ENCODE measurements at places on chromosomes 3 and 15.

DNA sequence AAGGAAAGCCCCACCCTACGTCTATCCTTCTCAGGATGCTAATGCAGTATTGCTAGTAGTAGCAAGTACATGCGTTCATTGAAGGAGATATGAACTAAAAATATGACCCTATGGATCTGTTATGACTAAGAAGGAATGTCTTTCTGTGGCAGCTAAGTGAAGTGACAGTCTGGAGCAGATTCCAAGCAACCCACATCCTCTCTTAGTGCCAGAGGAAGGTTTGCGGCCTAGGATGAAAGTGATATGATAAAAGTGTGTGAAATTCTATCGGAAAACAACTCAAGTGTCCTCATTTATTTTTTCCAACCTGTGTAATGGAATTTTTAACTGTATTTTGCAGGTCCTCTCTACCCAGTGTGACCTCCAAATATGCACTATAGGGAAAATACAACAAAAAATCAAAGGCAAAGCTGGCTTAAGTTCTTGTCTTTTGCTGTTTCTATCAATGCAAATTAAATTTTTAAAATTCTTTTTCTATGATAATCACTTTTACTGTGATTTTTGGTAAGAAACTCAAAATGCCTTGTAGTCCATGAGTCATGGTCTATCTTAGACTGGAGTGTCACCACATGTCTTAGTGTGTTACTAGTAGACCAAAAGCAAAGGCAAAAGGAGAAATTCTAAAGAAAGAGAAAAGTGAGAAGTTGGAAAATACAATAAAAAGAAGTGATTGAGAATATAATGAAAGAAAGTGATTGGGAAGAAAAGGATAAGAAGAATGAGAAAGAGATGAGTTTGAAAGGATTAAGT is 161.2 kb upstream of the TMCO5A start:
- DNase-seq: no peak

DNA sequence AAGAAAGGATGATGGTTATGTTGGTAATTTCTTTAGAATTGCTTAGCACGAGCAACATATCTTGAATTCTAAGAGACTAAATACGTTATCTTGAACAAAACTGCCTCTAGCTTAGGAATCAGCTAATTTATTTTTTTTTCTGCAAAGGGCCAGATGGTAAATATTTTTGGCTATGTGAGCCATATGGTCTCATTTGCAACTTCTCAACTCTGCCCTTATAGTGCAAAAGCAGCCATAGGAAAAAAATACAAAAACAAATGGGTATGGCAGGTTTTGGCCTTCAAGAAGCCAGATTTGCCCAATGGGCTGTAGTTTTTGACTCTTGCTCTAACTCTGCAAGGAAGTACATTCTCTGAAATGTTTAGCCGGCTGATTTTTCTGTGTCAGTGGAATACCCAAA is 11.9 kb downstream of the OXSM start:
- DNase-seq: no peak

DNA sequence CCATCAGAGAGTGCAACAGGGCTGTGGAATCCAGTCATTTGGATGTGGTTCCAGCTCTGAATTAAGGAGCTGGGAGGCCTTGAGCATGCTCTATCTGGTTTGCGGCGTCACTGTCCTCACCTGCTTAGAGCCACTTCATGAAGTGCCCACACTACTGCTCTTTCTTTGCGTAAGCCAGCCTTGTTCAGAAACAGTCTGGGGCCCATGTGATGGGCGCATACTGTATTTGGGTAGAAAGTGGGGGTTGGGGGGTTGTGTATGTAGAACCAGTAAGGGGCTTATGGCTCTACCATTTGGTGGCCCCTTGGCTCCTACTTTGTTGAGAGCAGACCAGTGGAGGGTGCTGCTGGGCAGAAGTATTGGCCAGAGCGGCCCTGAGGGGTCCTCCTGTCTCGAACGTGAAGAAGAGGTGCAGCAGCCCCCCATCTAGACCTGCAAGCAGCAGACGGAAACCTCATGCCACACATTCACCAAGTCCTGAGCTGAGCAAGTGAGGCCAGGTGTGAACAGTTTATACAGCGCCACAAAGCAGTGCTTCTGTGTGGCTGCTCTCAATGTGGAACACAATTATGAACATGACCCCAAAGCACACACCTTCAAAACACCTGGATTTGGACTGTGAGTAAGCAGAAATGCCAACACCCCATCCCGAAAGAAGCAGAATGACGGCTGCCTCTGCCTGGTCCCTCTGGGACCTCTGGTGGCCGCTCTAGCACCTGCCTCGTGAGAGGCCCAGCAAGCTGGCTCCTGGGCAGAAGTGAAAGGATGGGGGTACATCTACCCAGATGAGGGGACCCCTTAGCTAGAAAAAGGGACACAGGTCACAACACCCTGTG is 26.6 kb downstream of the SRPRB start:
- peak; percentile 27 for DNase-seq

- no peak for DNase-seq
These were observed 23.0 kb downstream of the ACSBG1 start for GRCh38 chr15:78211189-78211921.

GRCh38 chr3:5498981-5499380 is 311.5 kb downstream of the EDEM1 start:
- DNase-seq: no peak

DNA sequence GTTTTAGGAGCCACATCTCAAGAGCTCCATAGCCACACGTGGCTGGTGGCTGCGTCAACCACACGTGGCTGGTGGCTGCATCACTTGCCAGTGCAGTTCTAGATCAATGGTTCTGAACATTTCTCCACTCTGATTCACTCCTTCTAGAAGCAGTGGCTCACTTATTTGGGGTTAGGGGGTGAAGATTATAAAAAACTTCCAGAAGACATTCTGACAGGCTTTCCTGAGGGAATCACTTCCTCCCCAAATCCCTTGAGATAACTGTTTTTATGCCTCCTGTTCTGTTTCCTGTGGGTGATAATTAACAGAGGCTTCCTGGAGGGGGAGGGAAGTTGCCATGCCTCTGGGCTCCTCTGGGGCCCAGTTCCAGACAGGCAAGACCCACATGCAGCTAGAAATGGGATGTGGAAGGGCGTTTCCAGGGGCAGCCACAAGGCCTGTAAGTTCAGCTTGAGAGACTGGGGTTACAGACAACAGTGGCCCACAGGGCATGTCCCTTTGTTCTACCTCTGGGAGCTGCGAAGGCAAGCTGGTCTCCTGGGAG is 23.6 kb downstream of the HEG1 start:
- no peak for DNase-seq

DNA sequence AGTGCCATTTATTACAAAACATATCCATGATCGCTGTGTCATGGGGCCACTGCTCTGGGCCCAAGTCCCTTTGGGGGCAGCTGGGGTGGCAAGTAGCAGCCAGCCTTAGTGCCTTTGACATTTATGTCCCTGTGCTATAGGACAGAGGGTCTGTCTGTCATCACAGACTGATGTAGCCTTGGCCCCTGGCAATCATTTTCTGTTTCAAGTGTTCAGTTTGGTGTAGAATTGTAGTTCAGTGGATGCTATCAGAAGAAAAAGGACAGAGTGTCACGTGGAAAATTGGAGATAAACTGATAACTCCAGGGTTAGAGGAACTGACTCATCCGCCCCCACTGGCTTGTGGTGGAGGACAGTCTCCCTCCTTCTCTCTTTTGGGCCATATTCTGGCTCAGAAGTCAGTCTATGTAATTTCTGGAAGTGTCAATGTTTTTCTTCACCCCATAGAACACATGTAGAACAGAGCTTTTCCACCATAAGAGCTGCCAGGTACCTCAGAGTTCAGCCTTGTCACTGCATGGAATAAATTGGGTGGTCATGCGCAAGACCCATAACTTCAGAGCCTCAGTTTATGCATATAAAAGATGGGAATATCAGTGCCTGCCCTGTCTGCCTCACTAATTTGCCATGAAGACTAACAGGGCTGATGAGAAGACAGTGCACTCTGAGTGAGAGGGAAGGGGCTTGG is 4.5 kb upstream of the MRPS22 start:
- DNase-seq: no peak

DNA sequence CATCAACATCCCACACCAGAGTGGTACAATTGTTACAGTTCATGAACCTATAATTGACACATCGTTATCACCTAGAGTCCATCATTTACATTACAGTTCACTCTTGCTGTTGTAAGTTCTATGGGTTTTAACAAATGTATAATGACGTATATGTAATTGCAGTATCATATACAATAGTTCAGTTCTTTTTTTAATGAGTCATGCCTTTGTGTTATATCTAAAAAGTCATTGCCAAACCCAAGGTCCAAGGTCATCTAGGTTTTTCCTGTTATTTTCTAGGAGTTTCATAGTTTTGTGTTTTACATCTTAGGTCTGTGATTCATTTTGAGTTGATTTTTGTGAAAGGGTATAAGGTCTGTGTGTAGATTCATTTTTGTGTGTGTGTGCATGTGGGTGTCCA is 160.9 kb upstream of the GALNT15 start:
- no peak for DNase-seq

DNA sequence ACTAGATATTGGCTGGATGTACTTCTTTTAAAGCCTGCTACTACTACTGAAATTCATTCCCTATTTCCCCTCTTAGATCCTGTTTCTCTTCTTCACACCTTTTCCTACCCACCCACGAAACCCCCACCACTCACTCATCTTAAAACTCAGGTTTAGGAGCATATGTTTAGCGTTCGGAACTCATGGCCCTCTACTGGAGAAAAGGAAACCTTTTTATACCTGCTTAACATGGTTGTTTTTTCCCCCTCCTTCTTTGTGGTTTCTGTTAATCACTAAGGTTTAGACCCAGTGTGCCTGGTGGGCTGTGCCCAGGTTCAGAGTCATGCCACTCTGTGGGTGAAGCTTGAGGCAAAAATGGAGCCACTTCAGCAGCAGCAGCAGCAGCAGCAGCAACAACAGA is 2.6 kb downstream of the ARID3B start:
- no peak for DNase-seq

GRCh38 chr3:67335813-67336212 is 318.6 kb downstream of the SUCLG2 start:
- no peak for DNase-seq
